ENCODE measurements at places on chromosomes 12 and 14. TPM values are rescaled to one million over a fixed set of nuclear protein-coding genes. Genes with fewer than 3 reads are reported as not detected.
A peak's percentile ranks its signal among the peaks of the same experiment; 100 is the strongest.

- no peaks in the 10 kb centered on the region for H3K4me1 ChIP-seq
- peak; percentile 93 for DNase-seq
- H3K4me3 ChIP-seq, result no peak overlapping the region
- H3K36me3 ChIP-seq, result no peaks in the 10 kb centered on the region
Measured at GRCh38 chr14:90419200-90419599, 22.4 kb downstream of the CALM1 start.

- DNase-seq, result no peak
- H3K27me3 ChIP-seq, result no peaks in the 10 kb centered on the region
- no peak overlapping the region for H3K4me3 ChIP-seq
Measured at GRCh38 chr12:80142640-80143039, 43.3 kb downstream of the OTOGL start.

DNA sequence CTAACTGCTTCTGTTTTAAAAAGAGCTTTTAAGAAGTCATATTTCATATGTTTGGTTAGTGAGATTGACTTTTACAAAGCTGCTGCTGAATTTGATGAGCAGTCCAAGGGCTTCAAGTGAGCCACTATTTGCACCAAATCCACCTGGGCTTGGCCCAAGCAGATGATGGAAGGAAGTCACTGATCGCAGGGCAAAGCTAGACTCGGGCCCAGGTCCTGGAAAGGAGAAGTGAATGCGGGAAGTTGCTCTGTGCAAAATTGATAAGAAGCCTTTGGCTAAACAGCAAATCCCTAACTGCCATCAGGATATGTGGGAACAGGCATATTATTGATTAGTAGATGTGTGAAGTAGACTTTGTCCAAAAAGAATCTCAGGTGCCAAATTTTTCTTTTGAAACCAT lies 30.5 kb downstream of the PLXNC1 start:
- no peaks in the 10 kb centered on the region for H3K4me1 ChIP-seq
- no peak overlapping the region for H3K4me3 ChIP-seq

DNA sequence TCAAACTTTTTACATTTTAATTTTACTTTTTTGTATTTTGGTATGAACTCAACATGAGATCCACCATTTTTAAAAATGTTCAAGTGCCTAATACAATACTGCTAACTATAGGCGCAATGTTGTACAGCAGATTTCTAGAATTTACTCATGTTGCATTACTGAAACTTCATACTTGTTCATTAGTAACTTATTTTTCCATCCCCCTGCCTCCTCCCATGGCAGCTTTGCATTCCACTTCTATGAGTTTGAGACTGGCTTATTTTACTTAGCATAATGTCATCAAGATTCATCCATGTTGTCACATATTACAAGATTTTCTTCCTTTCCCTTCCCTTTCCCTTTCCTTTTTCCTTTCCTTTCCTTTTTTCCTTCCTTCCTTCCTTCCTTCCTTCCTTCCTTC lies 825.9 kb downstream of the SLC16A7 start:
- no peaks in the 10 kb centered on the region for H3K36me3 ChIP-seq
- no peak overlapping the region for H3K27ac ChIP-seq
- peaks cover 2% of the 10 kb centered on the region for H3K27me3 ChIP-seq
- DNase-seq, result no peak
- H3K4me1 ChIP-seq, result no peaks in the 10 kb centered on the region

DNA sequence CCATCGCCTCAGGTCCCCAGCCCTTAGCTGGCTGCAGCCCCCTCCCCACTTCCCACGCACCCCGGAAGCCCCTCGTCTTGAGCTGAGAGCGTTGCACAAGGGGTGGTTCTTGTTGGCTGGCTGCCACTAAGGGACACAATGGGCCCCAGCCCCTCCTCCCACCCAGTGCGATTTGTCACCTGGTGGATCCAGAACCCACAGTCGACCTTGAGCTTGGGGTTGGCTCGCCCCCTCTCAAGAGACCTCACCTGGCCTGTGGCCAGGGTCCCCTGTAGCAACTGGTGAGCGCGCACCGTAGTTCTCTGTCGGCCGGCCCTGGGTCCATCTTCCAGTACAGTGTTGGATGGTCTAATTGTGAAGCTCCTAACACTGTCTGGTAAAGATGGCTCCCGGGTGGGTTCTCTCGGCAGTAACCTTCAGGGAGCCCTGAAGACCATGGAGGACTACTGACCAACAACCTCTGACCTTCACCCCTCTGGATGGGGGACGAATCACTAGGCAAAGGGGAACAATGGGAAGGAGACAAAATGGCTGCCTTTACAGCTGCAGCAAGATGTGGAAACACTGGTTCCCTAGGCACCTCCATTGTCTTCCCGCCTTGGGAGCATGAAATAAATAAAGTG lies 6.6 kb downstream of the PHB2 start:
- no peak overlapping the region for H3K27ac ChIP-seq
- H3K36me3 ChIP-seq, result peaks cover 6% of the 10 kb centered on the region
- no peak overlapping the region for H3K4me3 ChIP-seq
- H3K27me3 ChIP-seq, result no peaks in the 10 kb centered on the region
- H3K4me1 ChIP-seq, result no peaks in the 10 kb centered on the region

DNA sequence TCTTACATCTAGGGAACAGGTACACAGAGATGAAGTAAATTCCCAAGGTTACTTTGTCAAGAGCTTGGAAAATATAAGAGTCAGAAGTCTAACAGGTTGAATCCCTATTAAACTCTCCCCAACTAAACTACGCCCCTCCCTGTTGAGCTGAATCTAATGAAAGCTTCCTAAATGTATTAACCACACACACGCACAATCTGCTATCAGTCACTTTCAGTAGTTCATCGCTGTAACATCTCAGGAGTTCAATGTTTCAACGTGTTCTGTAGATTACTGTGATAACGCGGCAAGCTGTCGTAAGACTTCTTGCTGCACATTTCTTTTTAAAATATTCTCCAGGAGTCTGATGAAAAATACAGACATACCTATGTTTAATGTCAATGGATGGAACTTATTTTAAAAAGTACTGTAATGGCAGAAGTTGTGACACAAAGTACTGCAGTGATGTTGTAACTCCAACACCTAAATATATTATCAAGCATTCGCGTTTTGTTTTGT lies 612 bp upstream of the SLC25A3 start:
- H3K27ac ChIP-seq, result no peak overlapping the region
- DNase-seq, result no peak
- H3K4me3 ChIP-seq, result peak overlapping the region; percentile 41

DNA sequence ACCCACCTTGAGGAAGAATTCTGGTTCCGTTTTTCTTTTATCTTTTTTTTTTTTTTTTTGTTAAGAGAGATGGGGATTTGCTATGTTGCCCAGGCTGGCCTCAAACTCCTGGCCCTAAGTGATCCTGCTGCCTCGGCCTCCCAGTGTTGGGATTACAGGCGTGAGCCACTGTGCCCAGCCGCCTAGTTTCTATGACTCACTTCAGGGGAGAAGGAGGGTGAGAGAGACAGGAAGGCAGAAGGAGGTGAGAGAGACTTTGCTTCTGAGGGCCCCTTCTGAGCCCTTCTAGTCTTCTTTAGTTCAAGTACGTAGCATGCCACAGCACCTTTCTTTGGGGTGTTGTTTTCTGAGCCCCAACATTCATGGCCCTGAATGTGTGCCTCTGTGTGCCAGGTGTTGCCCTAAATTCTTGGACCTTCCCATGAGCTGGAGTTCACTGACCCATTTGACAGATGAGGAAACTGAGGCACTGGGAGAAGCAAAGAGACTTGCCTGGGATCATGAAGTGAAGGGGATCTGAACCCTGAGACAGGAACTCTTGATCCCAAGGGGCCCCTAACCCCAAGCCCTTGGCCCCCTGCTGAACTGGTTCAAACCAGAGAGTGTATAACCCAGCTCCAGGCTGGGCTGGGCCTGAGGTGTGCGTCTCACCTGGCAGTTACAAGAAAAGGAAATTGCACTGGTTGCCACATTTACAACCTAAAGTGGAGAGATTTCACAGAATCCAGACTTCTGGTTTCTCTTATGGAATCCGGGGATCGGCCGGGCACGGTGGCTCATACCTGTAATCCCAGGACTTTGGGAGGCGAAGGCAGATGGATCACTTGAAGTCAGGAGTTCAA lies 20.8 kb downstream of the SH2B3 start:
- H3K27me3 ChIP-seq, result no peaks in the 10 kb centered on the region
- no peak overlapping the region for H3K4me3 ChIP-seq
- no peaks in the 10 kb centered on the region for H3K4me1 ChIP-seq
- DNase-seq, result no peak
- no peak overlapping the region for H3K27ac ChIP-seq
- H3K36me3 ChIP-seq, result no peaks in the 10 kb centered on the region

- H3K4me3 ChIP-seq, result no peak overlapping the region
- no peak for DNase-seq
- H3K4me1 ChIP-seq, result no peaks in the 10 kb centered on the region
- no peaks in the 10 kb centered on the region for H3K36me3 ChIP-seq
- H3K27ac ChIP-seq, result no peak overlapping the region
- no peaks in the 10 kb centered on the region for H3K27me3 ChIP-seq
Measured at GRCh38 chr14:34502001-34502400, 37.5 kb downstream of the EAPP start.

- no peaks in the 10 kb centered on the region for H3K36me3 ChIP-seq
- no peak overlapping the region for H3K27ac ChIP-seq
- H3K4me3 ChIP-seq, result no peak overlapping the region
- peaks cover 1% of the 10 kb centered on the region for H3K4me1 ChIP-seq
- H3K27me3 ChIP-seq, result no peaks in the 10 kb centered on the region
Measured at GRCh38 chr12:5467931-5468330, 36.0 kb downstream of the NTF3 start.

- no peaks in the 10 kb centered on the region for H3K4me1 ChIP-seq
- no peak overlapping the region for H3K4me3 ChIP-seq
- no peak overlapping the region for H3K27ac ChIP-seq
- H3K36me3 ChIP-seq, result no peaks in the 10 kb centered on the region
- no peak for DNase-seq
Measured at GRCh38 chr14:102655137-102655536, 62.7 kb downstream of the RCOR1 start.

GRCh38 chr14:23177181-23177580 lies 6.3 kb downstream of the SLC7A8 start:
- no peaks in the 10 kb centered on the region for H3K4me1 ChIP-seq
- DNase-seq, result no peak
- H3K36me3 ChIP-seq, result no peaks in the 10 kb centered on the region

DNA sequence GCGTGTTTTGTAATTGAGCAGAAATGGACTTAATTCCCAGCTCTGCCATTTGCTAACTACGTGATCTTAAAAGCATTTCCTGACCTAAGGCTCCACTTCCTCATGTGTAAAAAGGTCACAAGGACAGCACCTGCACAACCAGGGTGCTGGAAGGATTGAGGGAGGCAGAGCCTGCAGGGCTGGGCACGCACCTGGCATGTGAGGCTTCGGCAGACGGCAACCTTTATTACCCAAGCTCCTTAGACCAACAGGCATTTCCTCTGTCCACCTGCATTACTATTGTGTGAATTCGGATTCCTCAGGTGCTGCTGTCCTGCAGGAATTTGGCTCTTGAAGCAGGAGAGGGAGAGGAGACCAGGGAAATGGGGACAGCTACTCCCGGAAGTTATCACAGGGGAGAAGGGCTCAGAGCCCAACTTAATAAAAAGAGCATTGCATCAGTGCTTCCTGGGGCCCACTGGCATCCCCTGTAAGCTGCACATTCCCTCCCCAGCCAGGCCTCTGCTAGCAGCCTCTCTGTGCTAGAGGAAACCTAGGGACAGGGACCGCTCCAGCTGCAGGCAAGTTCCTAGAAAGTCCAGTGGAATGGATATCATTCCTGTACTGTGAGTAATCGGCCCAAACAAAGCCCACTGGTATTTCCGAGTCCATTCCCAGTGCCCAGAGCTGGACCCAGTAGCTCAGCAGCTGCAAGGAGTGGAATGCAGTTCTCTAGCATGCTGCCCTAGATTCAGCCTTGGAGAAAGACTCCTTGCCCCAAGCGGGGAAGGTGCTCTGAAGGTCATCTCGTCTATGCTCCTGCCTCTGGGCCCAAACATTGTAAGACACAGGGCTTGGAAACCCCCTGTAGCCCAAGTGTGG lies 157.1 kb upstream of the CCND2 start:
- no peak overlapping the region for H3K4me3 ChIP-seq
- DNase-seq, result no peak

DNA sequence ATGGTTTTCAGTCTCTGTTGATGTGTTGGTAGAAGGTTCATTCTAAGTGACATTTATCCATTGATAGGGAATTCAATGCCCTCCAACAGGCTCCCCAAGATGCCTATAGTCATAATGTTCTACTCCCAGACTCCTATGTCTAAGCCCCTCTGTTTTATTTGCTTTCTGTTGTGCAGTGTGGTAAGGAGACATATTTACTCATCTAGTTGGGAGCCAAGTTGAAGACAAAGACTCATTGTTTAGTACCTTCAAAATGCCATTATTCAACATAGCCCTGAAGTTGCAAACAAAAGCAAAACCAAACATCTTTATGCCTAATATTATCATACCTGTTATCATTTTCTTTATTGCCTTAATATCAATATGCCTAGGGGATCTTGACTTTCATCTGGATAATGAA lies 302.1 kb downstream of the RMST start:
- DNase-seq, result no peak
- no peaks in the 10 kb centered on the region for H3K36me3 ChIP-seq
- no peak overlapping the region for H3K4me3 ChIP-seq
- H3K27me3 ChIP-seq, result no peaks in the 10 kb centered on the region
- no peaks in the 10 kb centered on the region for H3K4me1 ChIP-seq

- H3K27me3 ChIP-seq, result no peaks in the 10 kb centered on the region
- H3K27ac ChIP-seq, result no peak overlapping the region
- no peak overlapping the region for H3K4me3 ChIP-seq
- no peaks in the 10 kb centered on the region for H3K36me3 ChIP-seq
Measured at GRCh38 chr14:106120101-106120500, 593.7 kb downstream of the TMEM121 start.

GRCh38 chr14:75497701-75498100 lies 24.6 kb upstream of the BATF start:
- no peak overlapping the region for H3K27ac ChIP-seq
- no peak for DNase-seq
- H3K4me3 ChIP-seq, result no peak overlapping the region
- no peaks in the 10 kb centered on the region for H3K36me3 ChIP-seq
- no peaks in the 10 kb centered on the region for H3K27me3 ChIP-seq

GRCh38 chr14:68011406-68012028 lies 191.9 kb downstream of the RAD51B start:
- H3K27ac ChIP-seq, result no peak overlapping the region
- H3K4me3 ChIP-seq, result no peak overlapping the region
- no peaks in the 10 kb centered on the region for H3K4me1 ChIP-seq
- no peaks in the 10 kb centered on the region for H3K27me3 ChIP-seq
- H3K36me3 ChIP-seq, result no peaks in the 10 kb centered on the region

DNA sequence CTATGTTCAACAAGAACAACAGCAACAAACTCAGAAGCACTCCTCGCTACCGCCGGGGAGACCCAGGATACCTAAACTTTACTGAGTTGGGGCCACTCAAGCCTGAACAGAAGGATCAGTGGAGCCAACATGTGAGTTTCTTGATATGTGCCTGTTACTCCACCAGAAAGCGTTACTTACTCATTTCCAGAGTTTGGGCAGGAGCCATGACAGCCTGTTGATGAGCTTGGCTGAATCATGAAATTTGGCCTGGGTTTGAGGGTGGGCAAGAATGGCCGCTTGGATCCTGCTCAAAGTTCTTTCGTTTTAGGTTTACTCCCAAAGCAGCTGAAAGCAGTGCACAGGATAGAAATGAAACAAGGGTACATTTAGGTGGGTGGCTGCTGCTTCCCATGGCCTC lies 12.0 kb upstream of the GALNT6 start:
- no peak overlapping the region for H3K27ac ChIP-seq
- no peaks in the 10 kb centered on the region for H3K27me3 ChIP-seq
- no peaks in the 10 kb centered on the region for H3K36me3 ChIP-seq
- no peaks in the 10 kb centered on the region for H3K4me1 ChIP-seq

The GLT8D2 gene
- 28.2 TPM for total RNA-seq

The LRP1-AS gene
- total RNA-seq, result not detected

The ETFBKMT gene
- total RNA-seq, result 2.8 TPM

The PPP1R1A gene
- total RNA-seq, result 13.6 TPM

The TAS2R13 gene
- total RNA-seq, result 3.2 TPM

The HCAR1 gene
- 0.33 TPM for total RNA-seq

The ABCC9 gene
- total RNA-seq, result 157 TPM

The DBX2 gene
- 0.27 TPM for total RNA-seq

Measured in aorta (tissue), 5 donors.